ENCODE measurements at places on chromosomes 3 and 15.

GRCh38 chr15:53982071-53982680, 3.9 kb downstream of the UNC13C start:
- no peak for DNase-seq

GRCh38 chr3:126971891-126972351, 11.0 kb upstream of the PLXNA1 start:
- no peak for DNase-seq

- DNase-seq = no peak
Observed at GRCh38 chr15:52427804-52428203, 100.9 kb downstream of the MYO5A start.

- DNase-seq = no peak
Observed at GRCh38 chr15:88072598-88073390, 183.7 kb downstream of the NTRK3 start.

GRCh38 chr3:122497425-122497824, 17.3 kb downstream of the KPNA1 start:
- no peak for DNase-seq

- DNase-seq = no peak
Observed at GRCh38 chr15:74176262-74177214, 3.0 kb downstream of the ISLR start.

- DNase-seq = no peak
Observed at GRCh38 chr3:71659864-71660591, 65.2 kb downstream of the EIF4E3 start.

DNA sequence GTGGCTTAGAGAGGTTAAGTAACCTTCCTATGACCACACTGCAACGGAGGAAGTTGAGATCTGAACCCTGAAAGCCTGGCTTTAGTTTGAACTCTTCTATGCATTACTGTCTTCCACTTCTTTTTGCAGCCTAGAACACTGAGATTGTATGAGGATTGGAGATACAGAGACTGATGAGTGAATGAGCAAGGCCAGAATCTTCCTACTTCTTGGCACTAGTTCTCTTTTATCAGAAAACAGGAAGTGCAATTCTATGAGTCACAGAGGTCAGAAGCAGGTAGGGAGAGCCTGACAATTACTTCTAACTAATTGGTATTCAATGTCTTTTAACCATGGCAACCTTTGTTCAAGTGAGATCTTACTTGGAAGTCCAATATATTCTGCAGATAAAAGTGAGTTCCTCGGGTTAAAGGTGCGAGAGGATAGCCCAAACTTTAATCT, 219.0 kb downstream of the SHQ1 start:
- no peak for DNase-seq

- no peak for DNase-seq
Observed at GRCh38 chr15:98583771-98584430, 64.4 kb upstream of the IGF1R start.

- DNase-seq = no peak
Observed at GRCh38 chr15:74228723-74229081, 7.4 kb upstream of the CCDC33 start.

DNA sequence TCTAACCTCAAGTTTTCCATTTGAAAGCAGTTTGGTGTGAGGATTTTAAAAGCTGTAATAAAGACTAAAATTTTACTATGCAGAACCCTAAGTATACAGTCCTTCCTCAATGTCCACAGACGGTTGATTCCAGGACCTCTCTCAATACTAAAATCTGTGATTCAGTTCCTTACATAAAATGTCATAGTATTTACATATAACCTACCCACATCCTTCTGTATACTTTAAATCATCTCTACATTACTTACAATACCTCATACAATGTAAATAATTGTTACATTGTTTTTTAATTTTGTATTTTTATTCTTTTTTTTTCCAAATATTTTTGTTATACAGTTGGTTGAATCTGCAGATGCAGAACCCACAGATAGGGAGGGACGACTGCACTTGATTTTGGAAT, 2.8 kb upstream of the TOPAZ1 start:
- DNase-seq = no peak

- DNase-seq = no peak
Observed at GRCh38 chr15:99556011-99556410, 9.8 kb upstream of the MEF2A start.

- no peak for DNase-seq
Observed at GRCh38 chr15:58489289-58490085, 57.7 kb downstream of the LIPC start.

- DNase-seq = no peak
Observed at GRCh38 chr15:101174152-101174920, 77.5 kb downstream of the CHSY1 start.

DNA sequence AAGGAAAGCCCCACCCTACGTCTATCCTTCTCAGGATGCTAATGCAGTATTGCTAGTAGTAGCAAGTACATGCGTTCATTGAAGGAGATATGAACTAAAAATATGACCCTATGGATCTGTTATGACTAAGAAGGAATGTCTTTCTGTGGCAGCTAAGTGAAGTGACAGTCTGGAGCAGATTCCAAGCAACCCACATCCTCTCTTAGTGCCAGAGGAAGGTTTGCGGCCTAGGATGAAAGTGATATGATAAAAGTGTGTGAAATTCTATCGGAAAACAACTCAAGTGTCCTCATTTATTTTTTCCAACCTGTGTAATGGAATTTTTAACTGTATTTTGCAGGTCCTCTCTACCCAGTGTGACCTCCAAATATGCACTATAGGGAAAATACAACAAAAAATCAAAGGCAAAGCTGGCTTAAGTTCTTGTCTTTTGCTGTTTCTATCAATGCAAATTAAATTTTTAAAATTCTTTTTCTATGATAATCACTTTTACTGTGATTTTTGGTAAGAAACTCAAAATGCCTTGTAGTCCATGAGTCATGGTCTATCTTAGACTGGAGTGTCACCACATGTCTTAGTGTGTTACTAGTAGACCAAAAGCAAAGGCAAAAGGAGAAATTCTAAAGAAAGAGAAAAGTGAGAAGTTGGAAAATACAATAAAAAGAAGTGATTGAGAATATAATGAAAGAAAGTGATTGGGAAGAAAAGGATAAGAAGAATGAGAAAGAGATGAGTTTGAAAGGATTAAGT, 161.2 kb upstream of the TMCO5A start:
- no peak for DNase-seq

DNA sequence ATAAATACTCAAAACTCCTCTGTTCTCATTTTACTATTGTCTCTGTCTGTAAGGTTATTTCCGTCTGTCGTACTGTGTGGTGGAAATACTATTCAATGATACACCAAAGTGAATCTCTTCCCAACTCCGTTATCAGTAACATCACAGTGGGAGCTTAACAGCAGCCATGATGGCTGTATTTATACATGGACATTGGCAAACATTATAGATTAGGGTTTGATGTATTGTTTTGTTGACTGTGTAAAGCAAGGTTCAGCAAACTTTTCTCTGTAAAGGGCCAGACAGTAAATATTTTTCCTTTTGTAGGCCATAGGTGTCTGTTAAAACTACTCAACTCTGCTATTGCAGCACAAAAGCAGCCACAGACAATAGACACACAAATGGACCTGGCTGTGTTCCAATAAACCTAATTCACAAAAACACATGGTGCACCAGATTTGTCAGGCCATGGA, 23.2 kb downstream of the LIPC start:
- DNase-seq = no peak

DNA sequence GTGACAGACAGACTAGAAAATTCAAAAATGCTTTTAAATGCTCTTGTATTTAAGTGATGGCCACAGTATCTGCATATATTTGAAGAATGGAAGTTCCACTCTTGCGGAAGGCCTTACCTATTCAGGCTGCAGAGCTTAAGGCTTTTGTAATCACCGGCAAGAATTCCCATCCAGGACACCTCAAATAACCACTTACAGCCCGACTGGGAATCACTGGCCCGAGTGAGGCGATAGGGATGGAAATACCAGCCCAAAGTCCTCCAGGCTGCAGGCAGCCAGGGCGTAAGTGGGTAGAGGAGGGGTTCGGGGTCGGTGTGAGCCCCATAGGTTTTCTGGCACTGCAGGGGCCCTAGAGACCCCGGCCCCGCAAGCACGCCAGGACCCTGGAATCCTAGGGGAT, 9.5 kb downstream of the CMTM7 start:
- no peak for DNase-seq

GRCh38 chr3:16841904-16842271, 42.9 kb upstream of the PLCL2 start:
- DNase-seq = no peak

DNA sequence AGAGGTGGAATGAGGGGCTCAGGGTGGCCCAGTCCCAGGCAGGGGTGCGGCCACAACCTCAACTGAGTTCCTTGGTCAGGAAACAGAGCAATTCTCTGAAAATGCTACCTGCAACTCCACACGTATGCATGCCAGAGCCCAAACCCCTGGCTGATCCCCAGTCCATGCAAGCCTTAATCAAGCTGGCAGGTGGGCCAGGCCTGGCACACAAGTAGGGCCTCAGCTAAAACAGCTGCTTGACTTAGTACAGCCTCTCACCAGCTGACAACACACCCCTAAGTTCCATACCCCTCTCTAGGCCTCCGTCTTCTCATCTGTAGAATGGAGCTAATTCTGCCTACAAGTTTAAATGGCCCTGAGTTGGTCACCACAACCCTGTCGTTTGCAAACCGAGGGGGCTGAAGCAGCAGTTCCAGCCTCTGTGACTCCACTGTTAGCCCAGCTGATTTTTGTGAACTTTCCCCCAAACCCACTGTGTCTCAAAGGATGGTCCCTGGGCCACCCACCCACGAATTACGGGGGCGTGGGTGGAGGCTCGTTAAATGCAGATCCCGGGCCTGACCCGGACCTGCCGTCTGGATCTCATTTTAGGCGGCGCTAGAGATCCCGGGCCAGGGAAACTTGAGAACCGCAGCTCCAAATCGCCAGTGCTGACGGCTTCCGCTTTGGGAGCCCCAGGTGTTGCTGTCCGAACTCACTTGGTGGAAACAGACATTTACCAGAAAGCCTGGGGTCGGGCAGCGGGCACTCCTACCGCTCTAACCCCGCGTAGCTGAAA, 927 bp downstream of the CHDH start:
- no peak for DNase-seq

- no peak for DNase-seq
Observed at GRCh38 chr15:86002444-86002843, 77.2 kb upstream of the AGBL1 start.

DNA sequence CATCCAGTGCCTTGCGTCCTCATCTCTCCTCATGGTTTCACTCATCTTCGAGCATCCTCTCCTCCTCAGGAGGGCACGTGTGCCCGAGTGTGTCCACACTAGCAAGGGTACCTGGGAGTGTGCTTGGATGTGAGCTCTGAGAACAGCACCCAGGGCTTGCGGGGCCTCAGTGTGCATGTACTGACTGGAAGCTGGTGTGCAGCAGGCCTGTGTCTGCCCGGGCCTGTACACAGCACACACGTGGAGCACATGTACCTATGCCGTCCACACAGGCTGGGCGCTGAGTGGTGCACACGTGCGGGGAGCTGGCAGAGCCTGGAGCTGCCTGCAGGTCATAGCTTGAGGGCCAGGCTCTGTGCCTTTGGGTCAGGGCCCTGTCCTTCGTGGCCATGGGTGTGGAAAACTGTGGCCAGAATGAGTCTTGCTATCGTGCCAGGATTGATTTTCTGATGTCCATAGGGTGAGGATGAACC, 34.9 kb downstream of the TSPAN3 start:
- DNase-seq = no peak

GRCh38 chr3:123275691-123276090, 73.9 kb downstream of the SEC22A start:
- no peak for DNase-seq

DNA sequence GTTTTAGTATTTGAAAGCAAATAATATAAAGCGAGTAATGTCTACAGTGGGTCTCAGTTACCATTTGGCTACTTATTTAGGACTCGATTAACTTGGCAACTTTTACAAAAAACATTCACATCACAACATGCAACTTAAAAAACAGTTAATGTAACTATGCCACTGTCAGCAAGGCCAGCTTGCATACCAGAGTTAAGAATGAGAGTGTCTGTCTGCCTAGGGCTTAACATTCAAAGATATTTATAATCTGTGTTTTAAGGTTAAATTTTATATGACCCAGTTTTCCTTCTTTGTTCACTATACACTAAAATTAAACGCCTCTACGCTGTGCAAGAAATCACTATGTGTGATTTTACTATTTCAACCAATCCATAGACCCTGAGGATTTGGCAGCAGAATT, 5.2 kb upstream of the CDAN1 start:
- no peak for DNase-seq

- DNase-seq = no peak
Observed at GRCh38 chr3:195754141-195754540, 33.4 kb downstream of the MUC20 start.

All from stimulated activated CD4-positive, alpha-beta T cell treated with anti-CD3 and anti-CD28 coated beads, TNF-alpha, amount 100 ng/mL, for 48 hours (primary cell).